Amniotic stem cell (primary cell): ENCODE measurements at places on chromosomes 7 and 10.

- DNase-seq: peak; percentile 22
Measured at GRCh38 chr7:98394377-98394836, 6.5 kb downstream of the BAIAP2L1 start.

DNA sequence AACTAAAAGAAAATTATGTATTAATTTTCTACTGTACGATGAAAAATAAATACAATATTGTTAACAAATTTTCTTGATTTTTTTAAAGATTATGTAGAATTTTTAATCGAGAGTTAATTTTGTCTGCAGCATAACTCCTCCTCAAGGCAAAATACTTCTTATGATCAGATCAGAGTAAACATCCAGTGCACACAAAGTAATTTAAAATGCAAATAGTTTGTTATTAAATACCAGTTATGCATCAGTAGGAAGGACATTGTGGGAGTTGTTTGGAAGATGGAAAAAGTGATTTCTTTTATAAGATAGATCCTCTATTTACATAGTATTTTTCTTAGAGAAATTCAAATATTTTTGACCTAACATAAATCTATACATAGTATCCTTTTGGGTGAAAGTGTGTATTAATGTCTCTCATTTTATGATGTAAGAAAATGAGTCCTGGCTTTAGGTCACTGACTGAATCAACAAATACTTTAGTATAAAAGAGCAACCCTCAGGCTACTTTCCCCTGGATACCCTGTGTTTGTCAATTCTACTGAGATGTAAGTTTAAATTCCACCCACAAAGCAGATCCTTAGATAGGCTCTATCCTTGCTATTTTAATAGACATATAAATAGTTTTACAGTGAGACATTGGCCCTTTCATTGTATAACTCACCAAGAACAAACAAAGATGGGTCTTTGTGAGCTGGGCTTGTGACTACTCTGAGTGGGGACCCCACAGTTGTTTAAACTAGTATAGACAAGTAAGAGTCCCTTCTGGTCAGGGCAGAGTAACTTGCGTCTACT lies 1133.7 kb downstream of the GATA3 start:
- no peak for DNase-seq

DNA sequence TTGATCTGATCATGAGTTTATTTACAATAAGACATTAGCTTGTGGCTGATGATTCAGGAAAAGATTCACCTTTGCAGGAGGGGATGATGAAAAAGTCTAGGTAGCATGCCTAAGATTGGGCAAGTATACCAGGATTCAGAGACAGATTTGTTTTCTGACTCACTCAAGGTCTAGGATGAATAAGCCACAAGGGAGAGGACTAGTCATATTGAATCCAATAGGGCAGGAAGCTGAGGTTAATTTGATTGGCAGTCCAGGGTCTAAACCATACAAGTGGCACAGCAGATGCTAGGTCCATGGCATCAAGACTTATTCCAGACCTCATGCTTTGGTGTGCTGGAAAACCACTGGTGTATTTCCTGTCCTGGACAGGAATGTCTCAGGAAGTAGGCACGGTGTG lies 1133.4 kb downstream of the XPNPEP1 start:
- no peak for DNase-seq

DNA sequence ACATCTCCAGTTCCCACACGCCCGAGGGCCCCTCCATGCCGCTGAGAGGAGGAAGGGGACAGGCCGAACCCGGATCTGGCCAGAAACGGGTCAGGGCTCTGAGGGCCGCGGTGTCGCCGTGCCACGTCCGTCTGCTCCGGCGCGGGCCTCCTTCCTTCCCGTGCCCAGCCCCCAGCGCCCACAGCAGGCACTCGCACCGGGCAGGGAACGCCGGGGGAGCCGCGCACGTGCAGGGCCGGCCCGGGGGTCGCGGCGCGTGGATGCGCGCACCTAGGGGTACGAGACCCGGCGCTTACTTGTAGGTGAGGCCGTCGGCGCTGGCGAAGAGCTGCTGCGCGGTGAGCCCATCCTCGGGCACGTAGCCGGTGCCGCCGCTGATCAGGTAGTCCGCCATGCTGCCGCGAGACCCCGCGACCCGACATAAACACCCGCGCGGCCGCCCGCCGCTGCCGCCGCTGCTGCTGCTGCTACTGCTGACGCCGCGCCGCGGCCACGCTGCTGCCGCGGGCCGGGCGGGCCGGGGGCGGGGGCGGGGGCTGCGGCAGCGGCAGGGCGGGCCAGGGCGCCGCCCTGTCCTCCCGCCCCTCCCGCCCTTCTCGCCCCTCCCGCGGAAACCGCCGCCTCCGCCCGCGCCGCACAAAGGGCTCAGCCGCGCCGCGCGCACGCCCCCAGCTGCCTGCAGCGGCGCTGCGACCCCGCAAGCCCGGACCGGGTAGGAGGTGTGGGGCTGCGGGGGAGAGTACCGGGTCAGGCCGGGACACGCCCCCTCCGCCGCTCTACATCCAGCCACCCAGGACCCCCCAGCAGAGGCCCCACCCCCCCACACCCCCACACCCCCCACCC lies 4.1 kb downstream of the IMPDH1 start:
- DNase-seq: no peak
